ENCODE measurements at places on chromosomes 12 and 14.

DNA sequence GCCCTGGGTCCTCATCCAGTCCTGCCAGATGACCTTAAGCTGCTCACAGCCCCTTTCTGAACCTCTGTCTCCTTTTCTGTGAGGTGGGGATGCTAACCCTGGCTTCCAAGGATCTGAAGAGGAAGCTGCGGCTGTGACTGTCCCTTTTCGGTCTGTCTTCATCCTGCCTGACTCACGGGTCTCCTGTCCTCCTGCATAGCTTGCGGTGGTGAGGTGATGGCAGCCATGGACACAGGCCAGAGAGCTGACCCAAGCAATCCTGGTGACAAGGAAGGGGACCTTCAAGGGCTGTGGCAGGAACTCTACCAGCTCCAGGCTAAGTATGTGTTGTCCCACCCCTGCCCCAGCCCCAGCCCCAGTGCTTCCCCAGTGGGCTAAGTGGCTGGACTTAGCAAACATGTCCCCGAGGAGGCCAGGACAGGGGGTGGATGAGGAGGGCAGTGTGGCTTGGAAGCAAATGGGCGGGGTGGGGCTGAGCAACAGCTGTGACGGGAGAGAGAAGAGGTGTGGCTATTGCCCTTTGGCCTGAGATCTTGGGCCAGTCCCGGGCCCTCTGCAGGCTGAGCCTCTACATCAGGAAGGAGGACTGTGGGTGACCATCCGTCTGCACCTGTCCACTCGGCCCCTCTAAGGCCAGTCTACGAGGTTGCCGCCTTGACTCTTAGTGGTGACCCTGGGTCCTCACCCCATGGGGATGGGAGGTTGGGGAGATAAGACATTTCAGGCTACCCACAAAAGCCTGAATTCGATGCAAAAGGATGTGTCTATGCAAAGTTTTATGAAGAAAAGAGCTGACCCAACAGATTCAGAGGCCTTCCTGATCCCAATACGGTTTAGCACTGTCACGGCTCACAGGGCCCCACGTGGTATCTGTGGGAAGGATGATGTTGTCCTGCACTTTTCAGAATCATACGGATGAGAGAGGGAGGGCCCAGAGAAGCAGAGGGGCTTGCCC is 1.1 kb downstream of the CCDC197 start:
- DNase-seq, result no peak

GRCh38 chr12:116508145-116509121 is 50.7 kb upstream of the MAP1LC3B2 start:
- no peak for DNase-seq

DNA sequence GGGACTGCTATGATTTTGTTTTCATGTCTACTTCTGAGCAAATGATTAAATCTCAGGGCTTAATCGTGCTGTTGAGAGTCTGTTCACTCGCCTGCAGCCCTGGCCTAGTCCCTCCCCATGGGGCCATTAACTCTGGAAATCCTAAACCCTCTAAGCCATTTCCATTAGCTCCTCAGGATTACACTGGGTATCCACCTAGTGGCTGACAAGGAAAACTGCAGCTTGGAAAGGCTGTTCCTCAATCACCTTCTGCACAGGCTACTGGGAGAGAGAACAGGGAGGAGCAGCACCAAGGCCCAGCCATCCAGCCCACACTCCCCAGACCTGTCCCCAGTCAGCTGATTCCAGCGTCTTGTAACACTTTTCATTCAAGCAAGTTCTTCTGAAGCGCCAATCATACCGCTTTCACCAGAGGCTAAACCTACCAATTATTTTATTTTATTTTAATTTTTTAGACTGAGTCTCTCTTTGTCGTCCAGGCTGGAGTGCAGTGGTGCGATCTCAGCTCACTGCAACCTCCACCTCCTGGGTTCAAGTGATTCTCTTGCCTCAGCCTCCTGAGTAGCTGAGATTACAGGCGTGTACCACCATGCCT is 48.7 kb downstream of the NEUROD4 start:
- DNase-seq, result no peak

- no peak for DNase-seq
Measured at GRCh38 chr14:61581340-61581739, 114.0 kb upstream of the HIF1A start.

DNA sequence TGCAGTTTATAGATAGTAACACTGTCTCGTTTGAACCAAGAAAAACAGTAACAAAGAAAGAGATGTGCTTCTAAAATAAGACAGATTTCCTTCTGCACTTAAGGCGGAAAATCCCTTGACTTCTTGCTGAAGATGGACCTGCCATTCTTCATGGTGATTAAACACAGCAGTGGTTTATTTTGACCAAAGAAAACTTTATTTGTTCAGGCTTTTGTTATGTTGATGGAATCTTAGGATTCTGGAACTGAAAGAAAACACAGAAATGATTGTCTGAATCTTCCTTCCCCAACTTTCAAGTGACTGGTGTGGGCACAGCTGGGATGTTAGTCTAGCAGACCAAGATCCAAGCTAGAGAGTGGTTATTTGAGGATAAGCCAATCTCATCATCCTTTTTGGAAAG is 72.2 kb downstream of the DACT1 start:
- DNase-seq, result no peak

DNA sequence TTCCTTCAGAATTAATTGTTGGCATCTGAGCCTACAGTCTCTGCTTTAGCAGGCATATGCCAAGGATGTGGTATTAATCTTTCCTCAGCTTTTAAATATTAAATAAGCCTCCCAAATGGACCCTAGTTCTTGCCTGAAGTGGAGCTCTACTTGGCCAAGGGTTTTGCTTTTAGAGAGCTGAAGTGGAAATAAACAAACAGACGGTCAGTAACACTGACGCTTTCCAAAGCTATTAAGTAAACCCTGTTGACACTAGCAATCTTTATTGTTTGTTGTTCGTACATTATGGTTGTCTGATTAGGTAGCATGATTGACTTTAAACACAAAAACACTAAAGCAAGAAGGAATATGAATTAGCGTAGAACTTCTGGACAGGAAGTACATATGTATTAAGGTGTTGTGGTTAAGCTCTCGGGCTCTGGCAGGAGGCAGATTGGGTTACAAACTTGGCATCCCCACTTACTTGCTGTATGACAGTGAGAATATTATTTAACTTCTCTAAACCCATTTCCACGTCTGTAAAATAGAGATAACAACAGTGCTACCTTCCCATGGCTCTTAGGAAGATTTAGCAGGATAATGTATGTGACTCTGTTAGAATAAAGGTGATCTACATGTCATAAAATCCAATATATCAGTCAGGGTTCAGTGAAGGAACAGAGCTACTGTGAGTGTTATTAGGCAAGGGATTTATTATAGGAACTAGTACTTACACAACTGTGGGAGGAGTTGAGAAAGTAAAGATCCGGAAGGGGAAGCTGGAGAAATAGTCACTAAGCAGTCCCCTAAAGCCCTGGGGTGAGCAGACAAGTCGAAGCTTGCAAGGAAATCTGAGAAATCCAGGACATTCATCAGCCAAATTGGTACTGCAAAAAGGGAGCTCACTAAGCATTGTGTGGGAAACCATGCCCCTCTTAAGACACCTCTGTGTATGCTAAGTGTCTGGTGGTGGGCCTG is 92.2 kb upstream of the ATF7IP start:
- DNase-seq, result no peak

DNA sequence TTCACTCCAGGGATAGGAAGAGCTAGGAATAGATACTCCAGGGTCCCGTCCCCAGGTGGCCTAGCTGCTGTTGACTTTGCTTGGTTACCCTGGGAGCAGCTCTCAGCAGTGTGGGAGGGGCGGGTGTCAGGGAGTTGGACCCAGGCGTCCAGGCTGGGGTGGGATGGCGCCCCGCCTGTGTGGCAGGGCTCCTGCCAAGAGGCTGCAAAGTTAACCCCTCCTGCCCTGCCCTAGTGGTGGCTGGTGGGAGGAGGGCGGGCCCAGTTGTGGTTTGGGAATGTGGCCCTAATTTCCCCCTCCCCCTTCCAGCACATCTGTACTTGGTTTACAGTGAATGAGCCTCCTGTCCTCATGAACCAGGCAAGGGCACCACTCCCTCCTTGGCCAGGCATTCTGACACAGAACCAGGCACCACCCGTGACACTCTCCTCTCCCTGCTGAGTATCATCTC is 1.7 kb upstream of the RARG start:
- no peak for DNase-seq

DNA sequence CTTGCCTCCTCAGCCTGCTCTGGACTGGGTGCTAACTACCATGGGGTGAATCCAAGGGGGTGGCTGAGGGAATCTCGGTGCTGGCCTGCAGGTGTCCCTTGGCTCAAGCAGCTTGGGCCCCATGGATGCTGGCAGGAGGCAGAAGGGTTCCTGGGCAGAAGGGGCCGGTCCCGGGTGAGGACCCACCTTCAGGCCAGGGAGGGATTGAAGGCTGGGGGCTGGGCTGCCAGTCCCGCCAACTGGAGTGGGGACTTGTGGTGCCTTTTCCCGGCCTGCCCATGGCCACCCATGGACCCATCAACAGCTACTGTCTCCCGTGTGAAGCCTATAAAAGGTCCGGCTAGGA is 550.1 kb downstream of the SLC6A15 start:
- DNase-seq, result no peak

GRCh38 chr14:54427871-54428270 is 13.3 kb downstream of the CNIH1 start:
- no peak for DNase-seq

GRCh38 chr12:29726321-29726692 is 57.4 kb downstream of the TMTC1 start:
- DNase-seq, result no peak

- no peak for DNase-seq
Measured at GRCh38 chr12:4392223-4392742, 12.8 kb upstream of the FGF23 start.

DNA sequence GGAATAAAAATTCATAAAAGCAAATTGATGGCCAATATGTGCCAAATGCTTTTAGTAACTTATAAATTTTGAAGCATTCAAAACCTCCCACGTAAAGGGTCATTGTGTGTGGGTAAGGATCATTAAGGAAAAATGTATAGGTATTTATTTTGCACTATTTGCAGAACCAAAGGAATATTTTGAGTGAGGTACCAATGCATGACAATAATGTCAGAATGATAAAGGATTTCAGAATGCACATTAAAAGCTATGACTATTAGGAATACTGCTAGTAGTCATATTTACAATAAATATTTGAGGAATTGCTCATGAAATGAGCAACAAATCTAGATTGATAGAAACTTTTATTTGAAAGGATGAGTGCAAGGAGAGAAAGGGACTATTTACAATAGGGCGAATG is 932.8 kb downstream of the SLC6A15 start:
- no peak for DNase-seq

All from omental fat pad (tissue), 4 donors.